ENCODE measurements at places on chromosomes 5 and 9.
A peak's percentile ranks its signal among the peaks of the same experiment; 100 is the strongest.

GRCh38 chr9:75912951-75913350 is 22.5 kb downstream of the PCSK5 start:
- DNase-seq: no peak

- no peak for DNase-seq
Observed at GRCh38 chr5:171570244-171570825, 150.9 kb downstream of the FGF18 start.

DNA sequence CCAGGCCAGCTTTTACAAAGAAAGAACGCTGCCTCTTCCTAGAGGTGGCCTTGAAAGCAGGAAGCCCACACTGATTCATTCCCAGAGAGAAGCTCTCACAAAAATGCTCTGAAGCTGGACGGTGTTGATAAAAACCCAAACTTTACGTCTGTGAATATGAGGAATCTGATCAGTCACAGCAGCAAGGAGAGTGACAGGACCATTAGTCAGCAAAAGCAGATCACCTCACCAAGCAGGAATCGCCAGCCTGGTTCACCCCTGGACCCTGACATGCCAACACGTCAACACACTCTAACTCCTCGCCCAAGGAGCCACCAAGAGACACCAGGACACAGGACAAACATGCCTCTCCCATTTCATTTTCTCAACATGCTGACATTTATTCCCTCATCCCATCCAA is 70.6 kb upstream of the ZNF622 start:
- no peak for DNase-seq

GRCh38 chr5:108168915-108169314 is 213.0 kb downstream of the FBXL17 start:
- DNase-seq: no peak

DNA sequence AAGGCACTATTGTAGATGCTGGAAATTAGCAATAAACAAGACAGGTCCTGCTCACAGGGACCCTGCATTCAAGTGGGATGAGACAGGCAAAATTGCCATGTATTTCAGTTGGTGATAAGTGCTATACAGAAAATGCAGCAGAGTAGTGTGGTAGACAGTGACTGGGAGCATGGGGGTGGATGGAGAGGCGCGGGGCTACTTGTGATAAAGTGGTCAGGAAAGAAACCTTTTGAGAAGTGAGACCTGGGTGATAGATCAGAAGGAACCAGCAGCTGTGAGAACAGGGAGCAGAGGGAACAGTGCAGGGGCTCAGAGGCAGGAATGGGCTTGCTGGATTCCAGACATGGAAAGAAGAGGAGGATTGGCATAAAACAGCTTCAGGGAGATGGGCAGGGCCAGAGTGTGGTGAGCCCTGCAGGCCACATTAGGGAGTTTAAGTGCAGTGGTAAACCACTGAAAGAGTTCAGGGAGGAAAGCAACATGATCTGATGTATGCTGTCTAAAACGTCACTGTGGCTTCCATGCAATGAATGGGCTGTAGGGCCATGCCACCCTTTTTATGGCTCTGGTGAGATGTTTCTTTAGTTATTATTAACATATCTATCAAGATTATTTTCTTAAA is 7.3 kb downstream of the CRHBP start:
- DNase-seq: peak; percentile 76

DNA sequence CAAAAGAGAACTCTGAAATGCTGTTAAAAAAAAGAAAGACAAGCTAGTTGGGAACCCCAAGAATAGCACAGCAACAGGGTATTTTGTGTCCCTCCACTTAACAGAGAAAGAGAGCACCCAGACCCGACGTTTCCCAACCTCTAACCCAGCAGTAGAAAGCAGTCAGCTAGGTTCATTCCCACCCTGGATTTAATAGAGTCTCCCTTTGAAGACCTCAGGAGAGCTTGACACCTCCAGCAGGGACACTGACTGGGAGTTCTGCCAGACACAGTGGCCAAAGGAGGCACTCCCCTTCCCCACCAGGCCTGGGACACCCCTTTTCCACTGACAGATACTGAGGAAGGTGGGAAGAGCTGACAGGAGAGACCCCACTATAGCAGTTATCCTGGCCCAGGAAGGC is 337.5 kb upstream of the MSX2 start:
- DNase-seq: no peak

GRCh38 chr5:106267256-106267655 is 1403.5 kb downstream of the EFNA5 start:
- DNase-seq: no peak

DNA sequence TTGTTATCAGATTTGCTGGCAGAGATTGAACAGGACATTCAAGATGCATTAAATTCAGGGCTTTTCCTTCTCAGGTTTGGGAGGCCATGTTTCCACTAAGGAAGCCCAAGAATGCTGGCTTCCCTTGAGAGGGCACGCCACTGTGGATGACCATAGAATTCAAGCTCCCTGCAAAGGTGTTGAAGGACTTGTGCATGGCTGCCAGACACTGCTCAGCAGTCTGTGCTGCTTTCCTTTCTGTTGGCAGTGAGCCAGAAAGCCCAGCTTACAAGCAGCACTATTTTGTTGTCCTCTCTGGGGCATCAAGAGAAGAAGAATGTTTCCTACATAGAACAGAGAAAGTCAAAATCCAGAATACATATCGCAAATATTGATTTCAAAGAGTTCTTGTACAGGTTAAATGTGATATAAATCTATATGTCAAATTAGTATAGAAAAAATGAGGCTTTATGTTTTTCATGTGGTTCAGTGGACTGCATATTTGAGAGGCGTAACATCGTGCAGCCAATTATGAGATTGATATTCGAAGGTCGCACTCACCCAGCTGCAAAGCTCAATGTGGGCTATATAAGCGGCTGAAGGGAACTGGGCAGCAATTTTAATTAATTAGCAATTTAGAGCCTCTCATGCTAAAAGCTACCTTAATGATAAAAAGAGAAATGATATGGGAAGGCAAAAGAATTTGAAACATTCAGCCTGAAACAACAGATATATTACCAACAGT is 103.1 kb upstream of the ISL1 start:
- no peak for DNase-seq

- no peak for DNase-seq
Observed at GRCh38 chr9:18979367-18979766, 53.6 kb downstream of the SAXO1 start.

DNA sequence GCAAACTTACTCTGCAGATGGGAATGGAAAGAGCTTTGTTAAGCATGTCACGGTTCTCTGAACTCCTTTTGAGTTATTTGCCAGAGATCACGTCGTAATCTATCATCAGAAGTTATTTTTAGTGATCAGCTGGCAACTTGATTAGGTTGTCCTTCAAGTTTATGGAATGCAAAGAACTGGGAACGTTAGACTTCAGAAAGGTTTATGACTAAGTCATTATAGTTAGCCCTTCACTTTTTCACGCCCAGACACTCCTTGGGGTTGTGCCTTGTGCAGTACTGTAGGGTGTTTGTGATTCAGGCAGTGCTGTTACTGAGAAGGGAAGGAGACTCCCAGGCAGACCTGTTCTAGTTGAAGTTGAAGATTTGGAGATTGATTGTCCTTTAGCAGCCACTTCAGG is 26.8 kb upstream of the PHF2 start:
- no peak for DNase-seq

- peak; percentile 63 for DNase-seq
Observed at GRCh38 chr9:5688109-5688508, 59.2 kb downstream of the RIC1 start.

DNA sequence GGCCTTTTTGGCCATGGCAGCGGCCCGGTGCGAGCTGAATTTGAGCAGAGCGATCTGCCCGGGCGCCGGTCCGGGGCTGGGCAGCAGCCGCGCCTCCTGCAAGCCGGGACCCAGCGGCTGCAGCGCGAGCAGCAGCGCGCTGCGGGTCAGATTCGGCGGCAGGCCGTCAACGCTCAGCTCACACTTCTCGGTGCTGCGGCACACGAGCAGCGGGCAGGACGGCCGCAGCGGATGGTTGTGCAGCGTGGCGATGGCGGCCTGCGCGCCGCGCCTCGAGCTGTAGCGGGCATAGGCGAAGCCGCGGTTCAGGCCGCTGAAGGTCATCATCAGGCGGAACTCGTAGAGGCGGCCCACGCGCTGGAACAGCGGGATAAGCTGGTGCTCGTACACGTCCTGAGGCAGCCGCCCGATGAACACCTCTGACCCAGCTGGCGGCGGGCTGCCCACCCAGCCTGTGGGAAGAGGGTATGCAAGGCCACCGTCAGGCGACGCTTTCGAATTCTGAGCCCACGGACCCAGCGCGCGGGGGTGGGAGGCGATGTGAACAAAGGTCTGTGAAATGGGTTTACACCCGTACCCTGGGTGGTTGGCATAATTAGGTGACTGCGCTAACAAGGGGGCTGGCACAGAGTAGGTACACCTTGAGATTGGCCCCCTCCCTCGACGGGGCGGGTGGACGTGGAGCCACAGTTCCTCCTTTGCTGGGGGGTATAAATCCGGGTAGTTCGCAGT is 755 bp downstream of the DND1 start:
- peak; percentile 47 for DNase-seq

DNA sequence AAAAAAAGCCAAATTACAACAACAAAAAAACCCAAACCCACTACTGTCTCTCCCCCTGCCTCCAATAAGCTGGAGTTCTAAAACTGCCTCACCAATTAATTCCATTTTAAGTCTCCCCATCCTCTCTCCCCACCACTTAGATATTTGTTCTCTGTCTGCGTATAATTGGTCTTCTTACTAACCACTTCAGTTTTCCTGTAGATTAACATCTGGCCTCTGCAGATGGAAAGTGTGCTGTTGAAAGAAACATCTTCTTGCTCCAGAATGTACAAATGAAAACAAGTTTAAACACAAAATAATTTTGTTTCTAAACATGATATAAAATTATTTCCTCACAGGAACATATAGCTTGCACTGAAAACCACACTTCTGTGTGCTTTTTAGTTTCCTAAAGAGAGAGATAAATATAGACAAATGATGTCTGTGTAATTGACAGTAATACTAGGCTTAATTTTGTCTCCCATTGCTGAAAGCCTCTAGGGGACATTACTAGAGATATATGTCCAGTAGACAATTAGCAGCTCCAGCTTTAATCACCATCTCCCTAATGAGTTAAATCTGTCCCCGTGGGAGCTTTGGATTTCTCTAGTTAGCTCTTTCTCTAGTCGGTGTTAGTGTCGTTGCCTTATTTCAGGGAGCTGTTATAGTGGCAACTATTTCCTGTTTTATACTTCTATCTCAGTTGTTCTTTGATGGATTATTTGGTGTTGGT is 164.0 kb downstream of the ARHGAP26 start:
- DNase-seq: peak; percentile 20

DNA sequence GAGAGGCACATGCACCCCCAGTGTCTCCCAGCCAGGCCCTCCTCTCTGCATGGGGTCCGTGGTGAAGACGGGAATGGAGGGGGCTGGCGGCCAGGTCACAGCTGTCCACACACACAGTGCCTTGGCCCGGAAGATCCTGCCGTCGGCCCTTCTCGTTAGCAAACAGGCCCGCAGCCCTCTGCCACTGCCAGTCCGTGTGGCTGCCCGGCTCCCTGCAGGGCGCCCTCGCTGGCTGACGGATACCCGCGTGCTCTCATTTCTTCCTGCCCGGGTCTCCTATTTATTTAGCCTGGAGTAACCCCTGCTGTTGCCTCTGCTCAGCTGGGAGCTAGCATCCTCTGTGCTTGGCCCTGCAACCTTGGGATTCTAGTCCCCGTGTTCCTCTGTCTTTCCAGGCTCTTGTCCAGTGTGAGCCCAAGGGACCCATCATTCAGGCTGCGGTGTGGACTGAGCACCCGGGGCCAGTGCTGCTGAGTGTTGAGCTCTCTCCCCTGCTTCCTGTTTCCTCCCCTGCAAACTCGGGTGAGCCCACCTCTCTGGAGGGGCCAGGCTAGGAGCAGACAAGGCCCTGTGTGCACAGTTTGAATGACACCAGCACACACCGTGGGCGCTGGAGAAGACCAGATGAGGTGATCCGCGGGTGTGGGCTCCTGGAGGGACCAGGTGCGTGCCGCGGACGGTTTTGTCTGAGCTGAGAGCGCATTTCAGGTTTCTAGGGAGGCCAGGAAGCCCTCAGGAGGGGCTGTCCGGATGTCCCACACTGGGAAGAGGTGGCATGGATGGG is 14.6 kb upstream of the RNU6ATAC start:
- no peak for DNase-seq

DNA sequence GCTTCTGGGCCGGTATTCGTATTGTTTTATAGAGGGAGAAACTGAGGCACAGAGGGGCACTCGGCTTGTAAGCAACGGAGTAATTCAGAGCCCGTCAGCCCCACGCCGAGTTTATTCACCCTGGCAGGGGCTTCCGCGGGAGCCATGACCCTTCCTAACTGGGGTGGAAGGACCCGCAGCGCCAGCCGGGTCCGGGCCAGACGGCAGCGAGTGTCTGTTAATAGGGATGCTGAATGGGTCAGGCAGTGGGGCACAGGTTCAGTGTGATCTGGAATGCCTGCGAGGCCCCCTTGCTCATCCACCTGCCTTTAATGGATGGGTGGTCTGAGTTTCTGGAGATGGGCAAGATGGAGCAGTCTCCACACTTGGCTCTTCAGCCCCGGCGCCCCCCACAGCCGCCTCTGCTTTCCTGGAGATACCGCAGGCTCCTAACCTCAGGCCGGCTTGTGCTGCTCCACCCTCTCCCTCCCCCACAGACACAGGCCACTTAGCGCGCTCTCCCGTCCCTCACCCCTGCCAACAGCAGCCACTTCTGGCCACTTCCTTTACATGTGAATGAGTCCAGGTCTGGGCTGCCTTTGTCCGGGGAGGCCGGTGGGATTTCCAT is 147.1 kb downstream of the ERCC6L2 start:
- DNase-seq: peak; percentile 91

- DNase-seq: no peak
Observed at GRCh38 chr5:157059093-157059539, at the start of gene HAVCR1. Gene HAVCR1, minus strand, starts transcription at chr5:157059116. Its CDS starts 1,173 bp downstream, at chr5:157057943.

GRCh38 chr9:84266087-84266561 is 74.4 kb downstream of the SLC28A3 start:
- DNase-seq: no peak

DNA sequence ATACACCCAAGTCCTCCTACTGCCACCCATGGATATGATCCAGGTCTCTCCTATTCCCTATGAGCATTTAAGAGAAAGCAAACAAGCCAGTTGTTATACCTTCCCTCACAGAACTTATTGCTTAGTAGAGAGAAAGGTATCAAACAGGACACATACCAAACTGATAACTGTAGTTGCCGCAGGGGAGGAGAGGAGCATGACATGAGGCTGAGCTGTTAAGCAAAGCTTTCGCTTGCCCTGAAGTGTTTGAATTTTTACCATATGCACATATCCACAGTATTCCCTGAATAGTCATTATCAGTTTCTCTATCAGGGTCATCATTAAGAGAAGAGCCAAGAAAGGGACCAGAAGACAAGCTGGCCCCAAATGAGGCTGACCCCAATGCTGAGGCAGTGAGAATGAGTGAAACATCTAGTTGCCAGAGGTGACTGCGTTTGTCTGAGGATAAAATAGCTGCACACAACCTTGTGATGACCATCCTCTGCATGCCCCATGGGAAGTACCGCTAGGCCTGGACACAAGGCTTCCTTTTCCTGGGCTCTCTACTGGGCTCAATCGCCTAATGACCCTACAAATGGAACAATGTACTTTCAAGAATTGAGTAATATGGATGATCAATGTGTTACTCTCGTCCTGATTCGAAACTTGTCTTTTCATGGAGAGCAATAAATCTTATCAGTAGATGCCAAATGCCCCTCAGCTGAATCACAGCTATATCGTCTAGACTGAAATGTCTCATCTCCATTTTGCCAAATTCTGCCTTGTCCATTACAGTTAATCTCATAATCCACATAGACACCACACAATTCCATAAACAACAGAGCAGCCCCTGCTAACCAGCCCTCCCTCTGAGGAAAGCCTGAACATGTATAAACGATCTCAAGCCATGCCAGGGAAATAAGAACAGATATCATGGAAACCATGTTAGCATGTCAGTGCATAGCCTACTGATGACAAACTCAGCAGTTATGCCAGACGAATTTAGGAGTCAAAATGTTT is 4.3 kb upstream of the IFNK start:
- no peak for DNase-seq
